ENCODE measurements at places on chromosomes 1 and 21.

DNA sequence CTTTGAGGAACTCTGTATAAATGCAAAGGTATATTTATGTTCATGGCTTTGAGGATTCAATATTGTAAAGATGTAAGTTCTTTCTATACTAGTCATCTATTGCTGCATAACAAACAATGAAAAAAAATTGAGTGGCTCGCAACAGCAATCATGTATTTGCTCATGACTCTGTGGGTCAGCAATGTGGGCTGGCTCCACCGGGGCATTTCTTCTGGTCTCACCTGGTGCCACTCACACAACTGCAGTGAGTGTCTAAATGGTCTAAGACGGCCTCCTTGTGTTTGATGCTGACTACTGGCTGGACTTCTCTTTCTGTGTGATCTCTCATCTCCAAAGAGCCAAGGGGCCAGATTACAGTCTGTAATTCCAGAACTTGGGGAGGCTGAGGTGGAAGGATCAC is 45.1 kb upstream of the EXO1 start:
- no peak for DNase-seq

DNA sequence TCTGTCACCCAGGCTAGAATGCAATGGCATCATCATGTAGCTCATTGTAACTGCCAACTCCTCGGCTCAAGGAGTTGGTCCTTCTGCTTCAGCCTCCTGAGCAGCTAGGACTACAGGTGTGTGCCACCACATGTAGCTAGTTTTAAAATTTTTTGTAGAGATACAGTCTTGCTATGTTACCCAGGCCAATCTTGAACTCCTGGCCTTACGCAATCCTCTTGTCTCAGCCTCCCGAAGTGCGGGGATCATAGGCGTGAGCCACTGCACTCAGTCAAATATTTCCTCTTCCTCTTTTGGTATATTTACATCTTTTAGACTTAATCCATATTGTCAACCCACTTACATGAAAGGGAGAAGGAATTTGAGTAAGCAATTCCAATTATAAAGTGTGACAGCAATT is 121.1 kb downstream of the EVI5 start:
- no peak for DNase-seq

DNA sequence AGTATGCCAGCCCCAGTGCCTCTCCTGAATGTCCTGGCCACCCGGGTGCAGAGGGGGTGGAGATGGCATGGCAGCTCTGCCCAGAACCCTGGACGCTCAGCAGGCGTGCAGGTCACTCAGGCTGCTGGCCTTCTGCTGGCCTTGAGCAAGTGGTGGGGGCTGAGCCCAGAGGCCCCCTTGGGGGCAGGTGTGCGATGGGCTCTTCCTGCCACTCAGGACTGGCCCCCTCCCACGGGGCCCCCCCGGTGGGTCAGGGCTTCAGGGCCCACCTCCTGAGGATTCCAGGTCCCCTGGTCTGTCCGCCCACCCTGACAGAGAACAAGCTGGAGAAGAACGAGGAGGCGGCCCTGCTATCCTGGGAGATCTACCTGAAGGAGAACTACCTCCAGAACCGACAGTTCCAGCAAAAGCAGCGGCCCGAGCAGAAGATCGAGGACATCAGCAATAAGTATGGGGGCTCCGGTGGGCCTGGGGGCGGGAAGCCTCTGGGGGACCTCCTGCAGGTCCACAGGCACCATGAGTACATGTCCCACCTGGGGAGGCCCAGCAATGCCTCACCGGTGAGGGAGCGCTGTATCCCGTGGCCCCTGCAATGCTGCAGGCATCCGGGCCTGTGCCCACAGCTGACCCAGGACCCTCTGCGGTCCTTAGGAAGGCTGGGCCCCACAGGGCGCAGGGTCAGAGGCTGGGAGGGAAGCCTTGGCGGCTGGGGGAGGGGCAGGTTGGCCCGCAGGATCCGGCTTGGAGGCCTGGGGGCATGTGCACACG is 37.0 kb upstream of the LRRC3 start:
- DNase-seq = no peak

- peak; percentile 91 for DNase-seq
These were observed at the start of gene SAMD13 for GRCh38 chr1:84301004-84301784. Gene SAMD13 (plus strand): TSS chr1:84301708. CDS start chr1:84303235, 1,527 bp downstream.

- DNase-seq = no peak
These were observed 132.2 kb downstream of the CASZ1 start for GRCh38 chr1:10664251-10664650.

DNA sequence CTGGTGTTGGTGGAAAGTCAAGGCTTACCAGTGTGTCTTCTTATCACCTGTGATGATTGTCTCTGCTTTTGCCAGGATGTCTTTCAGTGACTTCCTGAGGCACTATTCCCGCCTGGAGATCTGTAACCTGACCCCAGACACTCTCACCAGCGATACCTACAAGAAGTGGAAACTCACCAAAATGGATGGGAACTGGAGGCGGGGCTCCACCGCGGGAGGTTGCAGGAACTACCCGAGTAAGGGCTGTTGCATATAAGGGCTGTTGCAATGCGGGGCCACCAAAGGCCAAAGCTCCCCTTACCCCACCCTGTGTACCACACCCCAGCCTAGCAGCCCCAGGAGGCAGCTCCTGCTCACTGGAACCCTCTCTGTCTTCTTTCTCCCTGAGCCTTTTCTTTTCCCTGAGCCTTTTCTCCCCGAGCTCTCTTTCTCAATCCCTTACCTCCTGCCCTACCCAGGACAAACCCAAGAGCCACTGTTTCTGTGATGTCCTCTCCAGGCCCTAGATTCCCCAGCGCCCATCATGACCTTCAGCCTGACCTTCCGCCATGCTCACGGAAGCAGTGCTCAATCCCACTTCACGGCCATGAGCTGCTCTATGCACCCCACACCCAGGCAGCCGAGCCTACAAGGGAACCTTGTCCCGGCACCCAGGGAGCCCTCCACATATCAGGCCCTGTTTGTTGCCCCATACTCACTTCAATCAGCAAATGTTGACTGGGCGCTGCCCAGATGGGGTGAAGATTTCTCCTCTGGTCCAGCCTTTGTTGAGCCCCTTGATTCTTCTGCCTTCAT is 40.6 kb downstream of the CAPN2 start:
- DNase-seq = no peak

DNA sequence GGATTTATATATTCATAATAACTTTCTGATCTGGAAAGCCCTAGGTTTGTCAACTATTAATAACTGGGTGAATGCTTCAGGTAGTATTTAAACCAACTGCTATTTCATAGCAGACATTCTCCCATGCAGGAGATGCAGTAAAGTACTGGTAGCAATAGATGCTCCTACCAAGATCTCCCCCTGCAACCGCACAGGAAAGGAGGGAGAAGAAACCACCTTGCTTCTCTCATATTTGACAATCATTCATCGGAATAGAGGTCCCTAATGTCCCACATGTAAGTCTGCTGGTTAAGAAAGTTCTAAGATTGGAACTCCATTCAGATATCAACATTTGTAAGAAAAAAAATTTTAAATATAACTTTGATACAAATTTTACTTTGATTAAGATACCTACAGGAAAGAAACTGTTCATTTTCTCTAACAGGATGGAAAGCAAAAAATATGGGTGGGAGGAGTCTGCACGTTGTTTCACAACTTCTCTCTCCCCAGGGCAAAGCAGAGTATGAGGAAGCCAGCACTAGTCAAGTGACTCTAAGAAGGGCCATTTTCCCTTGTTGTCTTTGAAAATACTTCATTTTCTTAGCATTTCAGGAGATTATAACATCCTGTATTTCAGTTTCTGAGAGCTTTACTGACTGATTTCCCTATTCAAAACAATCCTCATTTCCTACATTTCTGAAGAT is at the start of gene PYHIN1:
TSS of gene PYHIN1 (plus strand) at position 498 of the 683 bp plus-strand sequence. CDS start 5,359 bp downstream, outside the sequence.
- DNase-seq = peak; percentile 8

DNA sequence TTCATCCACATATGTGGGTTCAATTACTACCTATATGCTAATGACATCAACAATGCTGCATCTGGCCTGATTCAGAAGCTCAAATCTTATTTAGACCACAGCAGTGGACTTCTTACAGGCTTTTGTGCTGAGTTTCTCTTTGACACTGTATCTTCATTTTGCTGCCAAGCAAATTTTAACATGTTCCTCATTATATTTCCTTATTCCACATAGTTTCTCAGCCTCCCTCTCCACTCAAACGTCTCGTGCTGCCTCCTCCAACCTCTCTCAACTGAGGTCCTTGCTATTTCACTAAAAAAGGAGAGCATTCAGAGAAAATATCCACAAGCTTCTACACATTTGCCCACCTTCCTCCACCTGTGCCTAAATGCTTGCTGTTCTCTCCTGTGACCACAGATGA is 6.5 kb downstream of the TDRKH start:
- no peak for DNase-seq

DNA sequence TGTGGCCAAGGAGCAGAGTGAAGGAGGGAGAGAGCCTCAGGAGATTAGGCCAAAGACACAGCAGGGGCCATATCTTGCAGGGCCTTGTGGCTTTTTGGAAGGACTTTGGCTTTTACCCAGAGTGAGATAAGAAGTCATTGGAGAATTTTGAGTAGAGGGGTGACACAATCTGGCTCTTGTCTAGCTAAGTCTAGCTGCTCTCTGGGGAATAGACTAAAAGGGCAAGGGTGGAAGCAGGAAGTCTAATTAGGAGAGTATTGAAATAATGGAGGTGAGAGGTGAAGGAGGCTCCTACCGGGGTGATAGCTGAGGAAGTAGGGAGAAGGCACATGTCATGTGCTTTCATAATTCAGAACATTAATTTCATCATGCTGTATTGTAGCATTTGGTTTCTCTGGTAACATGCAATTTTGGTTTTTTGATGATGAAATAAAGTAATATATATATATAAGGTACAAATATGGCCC is 34.3 kb upstream of the KCNA3 start:
- no peak for DNase-seq

GRCh38 chr1:161158316-161159010 is 837 bp upstream of the USP21 start:
- DNase-seq = no peak

- DNase-seq = no peak
These were observed 11.7 kb downstream of the CNIH4 start for GRCh38 chr1:224368409-224368808.

DNA sequence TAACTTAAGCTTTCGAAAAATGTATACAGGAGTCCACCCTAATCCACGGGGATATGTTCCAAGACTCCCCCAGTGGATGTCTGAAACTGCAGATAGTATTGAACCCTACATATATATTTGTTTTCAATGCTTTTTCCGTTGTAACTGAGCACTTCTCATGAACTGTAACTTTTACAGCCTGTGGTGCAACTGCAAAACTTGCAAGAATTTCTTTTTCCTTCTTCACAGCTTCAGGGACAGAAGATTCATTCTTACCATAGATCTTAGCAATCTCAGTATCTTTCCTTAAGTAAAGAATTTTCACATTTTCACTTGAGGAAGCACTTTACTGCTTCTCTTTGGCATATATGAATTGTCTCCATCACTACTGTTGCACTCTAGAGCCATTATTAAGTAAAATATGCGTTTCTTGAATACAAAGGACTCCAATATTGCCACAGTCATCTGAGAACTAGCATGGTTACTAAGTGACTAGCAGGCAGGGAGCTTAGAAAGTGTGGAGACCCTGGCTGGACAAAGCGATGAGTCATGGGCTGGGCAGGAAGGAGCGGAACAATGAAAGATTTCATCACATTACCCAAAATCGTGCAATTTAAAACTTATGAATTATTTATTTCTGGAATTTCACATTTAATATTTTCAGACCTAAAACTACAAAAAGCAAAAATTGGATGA is 14.1 kb downstream of the DPYD start:
- DNase-seq = peak; percentile 58

- DNase-seq = no peak
These were observed 21.4 kb upstream of the LRRN2 start for GRCh38 chr1:204706838-204707509.

- DNase-seq = no peak
These were observed 3.0 kb downstream of the CCDC17 start for GRCh38 chr1:45620588-45621500.

GRCh38 chr1:117527566-117528102 is 78.2 kb upstream of the TENT5C start:
- DNase-seq = no peak

DNA sequence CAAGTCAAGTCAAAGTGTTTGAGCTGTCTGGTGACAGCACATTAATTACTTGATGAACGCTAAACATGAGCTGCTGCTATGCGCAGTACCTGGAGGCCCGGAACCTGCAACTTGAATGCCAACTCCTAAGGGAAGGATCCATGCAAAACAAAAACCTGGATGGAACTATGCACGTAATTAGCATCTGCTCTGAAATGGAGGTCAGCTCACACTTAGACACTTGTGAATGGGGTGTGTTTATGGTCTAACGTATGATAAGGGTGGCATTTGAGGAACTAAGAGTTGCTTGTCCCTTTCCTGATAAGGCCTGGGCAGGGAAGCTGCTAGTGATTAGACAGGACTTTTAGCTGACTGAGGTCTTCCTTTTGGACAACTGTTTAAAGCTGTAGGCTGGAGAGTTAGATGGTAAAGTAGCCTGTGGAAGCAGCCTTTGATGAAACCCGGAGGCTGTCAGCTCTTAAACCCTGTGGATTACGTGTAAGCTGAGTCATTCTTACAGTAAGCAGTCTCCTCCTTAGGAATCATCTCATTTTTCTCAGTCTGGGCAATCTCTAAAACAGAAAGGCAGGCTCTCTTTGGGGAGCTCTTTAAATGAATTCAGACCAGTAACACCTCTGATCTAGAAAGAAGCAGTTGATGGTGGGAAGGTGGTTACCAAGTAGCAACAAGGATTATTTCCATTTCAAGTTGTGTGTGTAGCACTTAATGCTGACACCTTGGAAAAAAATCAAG is 6.8 kb downstream of the TENT5C start:
- DNase-seq = no peak

DNA sequence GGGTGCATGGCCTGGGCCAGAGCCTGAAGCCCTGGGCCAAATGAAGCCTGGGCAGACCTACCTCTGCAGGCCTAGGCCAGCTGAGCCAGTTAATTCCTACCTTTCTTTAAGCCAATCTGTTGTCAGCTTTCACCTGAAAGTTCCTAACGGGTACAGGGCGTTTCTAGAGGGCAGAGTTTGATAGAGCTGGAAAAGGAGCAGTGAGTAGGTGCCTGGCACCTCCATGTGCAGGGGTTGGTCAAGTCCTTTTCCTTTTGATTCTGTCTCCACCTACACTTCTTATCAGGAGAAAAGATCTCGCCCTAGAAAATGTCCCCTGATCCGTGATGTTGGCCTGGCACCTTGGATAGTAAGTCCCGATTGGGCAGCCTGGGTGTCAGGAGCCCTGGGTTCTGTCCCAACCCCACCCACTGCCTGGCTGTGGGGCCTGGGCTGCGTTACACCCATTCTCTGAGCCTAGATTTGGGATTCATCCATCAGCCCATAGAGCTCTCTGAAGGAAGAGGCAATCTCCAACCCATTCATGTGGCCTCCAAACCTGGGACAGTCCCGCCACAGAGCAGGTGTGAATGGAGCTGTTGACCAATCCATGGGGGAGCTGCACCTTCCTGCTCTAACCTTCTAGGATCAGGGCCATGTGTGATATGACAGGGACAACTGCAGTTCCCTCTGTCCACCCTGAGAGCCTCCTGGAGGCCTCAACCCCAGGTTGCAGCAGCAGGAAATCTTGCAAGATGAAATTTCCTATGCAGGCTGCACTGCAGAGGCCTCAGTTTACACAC is 304.3 kb downstream of the MATN1 start:
- DNase-seq = no peak

GRCh38 chr1:31380181-31380580 is 7.3 kb upstream of the FABP3 start:
- DNase-seq = no peak

Data from body of pancreas (tissue), 4 donors.